GF-D8 (cell line): ENCODE measurements at places on chromosomes 13 and 19.

- DNase-seq, result no peak
These were observed 6.8 kb downstream of the TMED1 start for GRCh38 chr19:10828981-10829821.

DNA sequence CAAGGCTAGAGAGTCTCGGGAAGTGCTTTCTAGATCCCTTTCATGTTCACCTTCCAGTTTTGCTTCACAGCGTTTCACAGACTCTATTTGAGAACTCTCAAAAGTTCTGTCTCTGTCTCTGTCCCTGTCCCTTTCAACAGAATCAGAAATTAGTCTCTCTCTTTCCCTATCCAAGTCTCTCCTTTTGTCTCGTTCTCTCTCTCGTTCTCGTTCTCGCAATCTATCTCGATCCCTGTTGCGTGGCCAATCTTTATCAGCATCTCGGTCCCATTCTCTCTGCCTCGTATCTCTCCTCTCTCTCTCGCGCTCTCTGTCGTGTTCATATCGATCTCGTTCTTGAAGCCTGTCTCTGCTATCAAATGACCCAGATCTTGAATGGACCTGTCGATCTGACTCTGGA lies 85.0 kb downstream of the ZC3H13 start:
- no peak for DNase-seq

- no peak for DNase-seq
These were observed 746.9 kb upstream of the PCDH9 start for GRCh38 chr13:67977066-67977465.

DNA sequence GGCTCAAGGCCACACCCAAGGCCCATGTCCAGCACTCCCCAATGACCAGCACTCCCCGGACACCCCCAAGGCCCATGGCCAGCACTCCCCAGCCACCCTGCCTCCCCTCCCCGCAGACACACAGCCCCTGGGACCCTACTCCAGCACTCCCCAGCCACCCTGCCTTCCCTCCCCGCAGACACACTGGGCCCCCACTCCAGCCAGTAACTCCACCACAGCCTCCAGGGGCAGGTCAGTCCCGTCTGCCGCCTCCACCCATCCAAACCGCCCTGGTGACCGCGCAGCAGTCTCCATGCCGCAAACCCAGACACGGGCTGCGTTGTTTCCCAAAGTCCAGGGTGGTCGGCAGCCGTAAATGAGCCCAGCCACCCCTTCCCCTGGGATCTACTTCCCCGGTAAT lies 70.7 kb downstream of the SPACA7 start:
- DNase-seq, result no peak

DNA sequence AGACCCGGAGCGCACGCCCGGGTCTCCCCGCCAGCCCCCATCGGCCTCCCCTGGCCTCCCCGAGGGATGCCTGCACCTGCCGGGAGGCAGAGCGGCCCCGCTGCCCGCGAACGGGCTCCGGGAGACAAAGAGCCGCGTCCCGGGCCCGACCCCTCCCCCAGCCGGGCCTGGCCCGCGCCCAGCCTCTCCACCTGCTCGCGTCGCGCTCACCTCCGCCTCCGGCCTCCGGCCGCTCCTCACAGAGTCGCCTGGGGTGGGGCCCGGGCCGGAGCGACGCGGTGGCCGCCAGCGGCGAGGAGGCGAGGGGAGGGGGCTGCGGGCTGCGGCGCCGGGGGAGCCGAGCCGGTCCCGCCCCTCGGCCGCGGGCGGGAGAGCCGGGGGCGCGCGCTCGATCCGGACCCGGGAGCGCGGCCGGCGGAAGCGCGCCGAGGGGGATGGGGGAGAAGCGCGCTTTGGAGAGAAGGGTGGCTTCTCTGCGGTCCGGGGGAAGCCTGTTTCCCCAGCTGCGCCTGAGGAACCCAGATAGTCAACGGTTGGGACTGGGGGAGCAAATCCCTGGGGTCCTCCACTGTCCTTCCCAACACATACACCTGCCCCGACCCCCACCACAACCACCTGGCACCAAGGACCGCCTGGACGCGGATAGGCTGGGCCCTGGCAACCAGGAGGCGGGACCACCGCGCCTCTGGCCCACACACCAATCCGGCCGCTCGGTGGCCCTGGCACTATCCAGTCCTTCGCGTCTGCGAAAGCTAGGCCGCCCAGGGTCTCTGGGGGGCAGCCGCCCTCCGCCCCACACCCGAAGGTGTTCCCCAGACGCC lies at the start of gene PRR36:
TSS of gene PRR36 (minus strand) at position 315 of the 821 bp plus-strand sequence. CDS start 701 bp downstream, outside the sequence.
- DNase-seq, result no peak
